ENCODE measurements at places on chromosomes 5 and 9. TPM values are rescaled to one million over a fixed set of nuclear protein-coding genes. Genes with fewer than 3 reads are reported as not detected.
A peak's percentile ranks its signal among the peaks of the same experiment; 100 is the strongest.

CCNI2 gene
- total RNA-seq, result 0.57 TPM

GCNT1 gene
- total RNA-seq, result 33.7 TPM

BICD2 gene
- total RNA-seq, result 22.3 TPM

- no peak for DNase-seq
Observed at GRCh38 chr9:12920437-12920836, 145.6 kb downstream of the LURAP1L start.

DNA sequence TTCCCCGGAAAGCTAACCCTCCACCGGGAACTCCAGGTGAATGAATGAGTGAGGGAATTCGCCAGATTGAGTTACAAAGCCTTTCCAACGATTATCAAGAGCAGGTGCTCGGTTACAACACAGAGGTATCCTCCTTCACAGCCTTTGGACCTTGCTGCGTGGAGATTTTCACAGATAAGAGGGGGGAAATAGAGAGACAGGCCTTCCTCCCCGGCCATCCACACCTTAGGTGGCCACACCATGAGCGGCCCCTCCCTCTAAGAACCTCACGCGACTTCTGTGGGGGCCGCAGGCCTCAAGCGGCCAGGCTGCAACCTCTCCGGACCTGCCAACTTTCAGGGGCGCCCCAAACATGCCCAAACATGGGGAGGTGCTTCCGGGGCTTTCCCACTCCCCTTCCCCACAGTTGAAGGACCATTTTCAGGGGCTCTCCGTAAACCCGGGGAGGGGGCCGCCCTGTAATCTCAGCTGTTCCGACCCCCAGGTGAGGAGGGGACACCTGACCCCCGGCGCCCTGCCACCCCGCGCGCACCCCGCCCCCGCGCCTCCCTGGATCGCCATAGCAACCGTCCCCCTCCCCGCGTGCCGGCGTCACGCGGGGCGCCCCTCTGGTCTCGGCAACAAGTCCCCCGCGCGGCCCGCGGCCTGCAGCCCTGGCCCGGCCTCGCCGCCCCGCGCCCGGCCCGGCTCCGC lies 603 bp downstream of the DENND1A start:
- peak; percentile 37 for DNase-seq

- DNase-seq, result no peak
Observed at GRCh38 chr9:133889584-133890301, 102.4 kb downstream of the VAV2 start.

GRCh38 chr5:102283102-102283797 lies 12.8 kb downstream of the SLCO4C1 start:
- DNase-seq, result no peak

GRCh38 chr9:13053504-13053903 lies 226.0 kb downstream of the MPDZ start:
- DNase-seq, result no peak

- no peak for DNase-seq
Observed at GRCh38 chr5:139100825-139101224, 97.3 kb downstream of the SIL1 start.

GRCh38 chr9:121292051-121292450 lies 24.1 kb downstream of the GSN start:
- no peak for DNase-seq

DNA sequence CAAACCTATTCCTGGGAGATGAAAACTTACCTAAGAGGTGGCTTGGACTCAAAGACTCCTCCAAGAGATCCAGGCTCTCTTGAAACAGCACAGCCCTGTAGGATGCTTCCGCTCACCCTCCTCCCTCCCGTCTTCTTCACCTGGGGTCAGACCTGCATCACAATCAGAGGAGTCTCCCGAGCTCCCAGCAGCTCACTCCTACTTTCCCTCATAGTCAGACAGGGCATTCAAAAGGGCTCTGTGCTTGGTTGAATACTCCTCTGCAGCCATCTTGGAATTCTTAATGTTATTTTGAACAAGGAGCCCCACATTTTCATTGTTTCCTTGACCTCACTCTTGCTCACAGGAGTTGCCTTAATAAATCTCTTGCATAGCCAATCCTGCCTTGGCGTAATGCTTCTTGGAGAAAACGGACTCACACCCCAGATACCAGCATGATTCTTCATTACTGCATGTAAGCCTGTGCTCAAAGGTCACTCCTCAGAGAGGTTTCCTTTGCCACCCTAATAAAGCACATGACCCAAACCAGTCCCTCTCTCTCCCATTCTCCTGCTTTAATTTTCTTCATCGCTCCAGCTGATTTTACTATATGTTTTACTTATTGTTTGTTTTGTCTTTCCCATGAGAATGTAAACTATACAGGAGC lies 47.1 kb upstream of the IFNK start:
- no peak for DNase-seq

- DNase-seq, result no peak
Observed at GRCh38 chr5:76339919-76340318, 63.2 kb upstream of the IQGAP2 start.

GRCh38 chr9:8555762-8556500 lies 756.4 kb upstream of the DMAC1 start:
- no peak for DNase-seq

- no peak for DNase-seq
Observed at GRCh38 chr5:42499016-42499415, 75.8 kb downstream of the GHR start.

- no peak for DNase-seq
Observed at GRCh38 chr5:71788794-71789193, 69.7 kb downstream of the CARTPT start.

DNA sequence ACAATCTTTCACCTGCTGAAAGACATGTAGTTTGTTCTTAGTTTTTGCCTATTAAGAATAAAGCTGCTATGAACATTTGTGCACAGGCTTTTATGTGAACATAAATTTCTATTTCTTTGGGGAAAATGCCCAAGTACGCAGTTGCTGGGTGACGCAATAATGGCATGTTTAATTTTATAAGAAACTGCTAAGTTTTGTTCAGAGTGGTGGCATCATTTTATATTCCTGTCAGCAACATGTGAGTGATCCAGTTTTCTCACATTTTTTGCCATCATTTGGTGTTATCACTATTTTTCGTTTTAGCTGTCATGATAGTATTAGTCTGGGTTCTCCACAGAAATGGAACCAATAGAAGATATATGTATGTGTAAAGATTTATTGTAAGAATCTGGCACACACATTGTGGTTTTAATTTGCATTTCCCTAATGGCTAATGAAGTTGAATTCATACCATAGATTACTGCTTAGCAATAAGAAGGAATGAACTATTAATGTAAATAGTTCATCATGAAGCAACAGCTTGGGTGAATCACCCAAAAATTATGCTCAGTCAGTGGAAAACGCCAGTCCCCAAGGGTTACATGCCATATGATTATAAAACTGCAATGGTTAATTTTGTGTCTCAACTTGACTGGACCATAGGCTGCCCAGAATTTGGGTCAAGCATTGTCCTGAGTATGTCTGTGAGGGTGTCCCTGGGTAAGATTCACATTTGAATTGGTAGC lies 358.6 kb downstream of the MSX2 start:
- DNase-seq, result no peak

DNA sequence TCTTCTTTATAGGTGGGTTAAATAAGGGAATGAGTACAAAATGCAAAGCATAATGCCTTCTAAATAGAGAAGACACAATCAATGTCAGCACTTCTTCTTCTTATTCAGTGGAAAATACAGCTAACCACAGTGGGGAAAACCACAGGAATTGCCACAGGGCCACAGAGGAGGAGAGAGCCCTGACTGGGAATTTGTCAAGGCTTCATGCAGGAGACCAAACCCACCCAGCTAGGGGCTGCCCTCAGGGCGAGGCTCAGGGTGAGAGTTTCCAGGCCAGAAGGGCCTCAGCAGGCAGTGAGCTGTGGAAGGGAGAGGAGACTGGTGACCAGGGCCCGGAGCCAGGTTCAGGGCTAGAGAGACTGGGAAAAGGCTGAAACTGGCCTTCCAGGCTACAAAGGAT lies 279.1 kb downstream of the MSX2 start:
- DNase-seq, result no peak

- DNase-seq, result no peak
Observed at GRCh38 chr5:140481758-140482157, 65.7 kb upstream of the EIF4EBP3 start.

- DNase-seq, result no peak
Observed at GRCh38 chr5:139043157-139043905, 154.8 kb downstream of the SIL1 start.

Measured in H9 (cell line).